Gastroesophageal sphincter (tissue), 4 donors: ENCODE measurements at places on chromosomes 3 and 15. TPM values are rescaled to one million over a fixed set of nuclear protein-coding genes. Genes with fewer than 3 reads are reported as not detected.

DNA sequence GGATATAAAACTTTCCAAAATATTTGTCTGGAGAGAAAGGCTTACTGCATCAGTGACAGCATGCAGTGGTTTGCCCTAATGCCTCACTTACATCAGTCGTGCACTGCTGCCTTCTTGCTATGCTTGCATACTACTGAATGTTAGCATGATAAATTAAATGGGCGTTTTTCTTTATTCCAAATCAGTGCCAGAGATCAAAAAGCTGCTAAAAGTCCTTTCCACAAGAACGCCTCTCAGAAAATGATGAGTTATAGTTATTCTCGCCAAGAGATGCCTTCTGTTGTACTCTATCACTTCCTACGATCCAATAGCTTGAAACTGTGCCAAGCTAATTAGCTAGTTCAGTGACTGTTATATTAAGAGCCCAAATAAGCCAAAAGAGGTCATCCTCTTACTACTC is 345.8 kb upstream of the ROBO2 start:
- H3K4me3 ChIP-seq, result no peak overlapping the region
- H3K4me1 ChIP-seq, result no peaks in the 10 kb centered on the region
- H3K27ac ChIP-seq, result no peak overlapping the region
- H3K27me3 ChIP-seq, result no peaks in the 10 kb centered on the region
- H3K36me3 ChIP-seq, result no peaks in the 10 kb centered on the region

The CCR9 gene
- total RNA-seq, result not detected

- no peak for ATAC-seq
- H3K36me3 ChIP-seq, result no peaks in the 10 kb centered on the region
- H3K4me3 ChIP-seq, result no peak overlapping the region
- no peak overlapping the region for H3K27ac ChIP-seq
Measured at GRCh38 chr3:79012946-79013362, 754.8 kb downstream of the ROBO1 start.

- H3K4me1 ChIP-seq, result peaks cover 7% of the 10 kb centered on the region
- ATAC-seq, result no peak
- H3K27me3 ChIP-seq, result no peaks in the 10 kb centered on the region
- no peak overlapping the region for H3K4me3 ChIP-seq
- no peaks in the 10 kb centered on the region for H3K36me3 ChIP-seq
Measured at GRCh38 chr15:70610541-70610940, 152.8 kb downstream of the UACA start.

DNA sequence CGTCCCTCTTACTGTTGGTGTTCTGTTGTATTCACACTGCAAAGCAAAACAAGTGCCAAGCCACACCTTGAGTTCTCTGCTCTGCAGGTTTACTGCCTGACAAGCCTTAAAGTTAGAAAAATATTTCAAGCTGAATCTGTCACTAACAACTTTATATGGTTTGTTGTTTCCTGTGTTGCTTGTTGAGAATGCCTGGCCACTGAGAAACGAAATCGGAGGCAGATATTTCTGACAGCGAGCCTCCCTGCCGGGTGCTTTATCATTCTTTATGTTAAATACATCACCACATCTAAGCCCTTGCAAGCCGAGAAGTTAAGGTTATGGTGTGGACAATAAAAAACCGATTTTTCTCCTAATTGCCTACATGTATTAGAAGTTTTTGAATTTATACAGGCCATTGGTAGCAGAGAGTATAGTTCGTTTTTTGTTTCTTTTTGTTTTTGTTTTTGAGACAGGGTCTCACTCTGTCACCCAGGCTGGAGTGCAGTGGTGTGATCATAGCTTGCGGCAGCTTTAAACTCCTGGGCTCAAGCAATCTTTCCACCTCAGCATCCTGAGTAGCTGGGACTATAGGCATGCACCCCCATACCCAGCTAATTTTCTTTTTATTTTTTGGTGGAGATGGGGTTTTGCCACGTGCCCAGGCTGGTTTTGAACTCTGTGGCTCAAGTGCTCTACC is 188.4 kb upstream of the ICE2 start:
- ATAC-seq, result no peak
- no peak overlapping the region for H3K27ac ChIP-seq
- H3K36me3 ChIP-seq, result no peaks in the 10 kb centered on the region
- no peak overlapping the region for H3K4me3 ChIP-seq

GRCh38 chr15:87609474-87609873 is 647.1 kb downstream of the NTRK3 start:
- no peaks in the 10 kb centered on the region for H3K4me1 ChIP-seq
- no peak overlapping the region for H3K4me3 ChIP-seq
- no peaks in the 10 kb centered on the region for H3K36me3 ChIP-seq
- H3K27me3 ChIP-seq, result no peaks in the 10 kb centered on the region
- ATAC-seq, result peak; percentile 66
- H3K27ac ChIP-seq, result no peak overlapping the region

The TGM5 gene
- 0.58 TPM for total RNA-seq

DNA sequence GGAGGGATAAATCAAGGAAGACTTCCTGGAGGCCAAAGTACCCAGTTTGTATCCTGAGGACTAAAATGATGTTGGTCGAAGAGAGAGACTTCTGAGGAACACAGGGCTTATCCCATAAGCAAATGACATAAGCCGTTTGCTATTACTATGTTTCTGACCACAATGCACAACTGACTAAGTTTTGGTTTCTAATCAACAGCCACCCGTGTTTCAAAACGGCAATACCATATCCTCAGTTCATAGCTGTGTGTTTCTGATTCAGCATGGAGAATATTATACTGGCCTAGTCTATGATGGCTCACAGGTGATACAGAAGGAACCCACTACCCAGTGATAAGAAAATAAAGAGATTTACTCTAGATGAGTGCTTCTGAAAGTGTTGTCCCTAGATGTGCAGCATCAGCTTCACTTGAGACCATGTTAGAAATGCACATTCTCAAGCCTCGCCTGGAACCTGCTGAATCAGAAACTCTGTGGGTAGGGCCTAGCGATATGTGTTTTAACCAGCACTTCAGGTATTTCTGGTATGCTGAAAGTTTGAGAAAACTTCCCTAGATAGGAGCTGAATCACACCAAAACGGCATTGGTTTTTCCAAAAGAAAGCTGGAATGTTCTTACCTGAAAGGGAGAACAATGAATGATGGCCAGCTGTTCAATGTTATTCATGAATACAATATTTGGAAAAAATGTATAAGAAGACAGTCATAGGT is 639.7 kb upstream of the NR2F2 start:
- no peaks in the 10 kb centered on the region for H3K4me1 ChIP-seq
- no peak overlapping the region for H3K4me3 ChIP-seq
- no peaks in the 10 kb centered on the region for H3K27me3 ChIP-seq

- no peak overlapping the region for H3K27ac ChIP-seq
- H3K36me3 ChIP-seq, result no peaks in the 10 kb centered on the region
- no peak overlapping the region for H3K4me3 ChIP-seq
- peaks cover 75% of the 10 kb centered on the region for H3K27me3 ChIP-seq
- ATAC-seq, result no peak
- peaks cover 43% of the 10 kb centered on the region for H3K4me1 ChIP-seq
Measured at GRCh38 chr3:27715863-27716262, 6.3 kb downstream of the EOMES start.

The GRIP2 gene
- 1.6 TPM for total RNA-seq

The C2CD4A gene
- 0.31 TPM for total RNA-seq

GRCh38 chr3:29183346-29184087 is 97.4 kb upstream of the RBMS3 start:
- no peaks in the 10 kb centered on the region for H3K27me3 ChIP-seq
- no peaks in the 10 kb centered on the region for H3K36me3 ChIP-seq
- no peak for ATAC-seq
